Dermis microvascular lymphatic vessel endothelial cell (primary cell): ENCODE measurements at places on chromosomes 4 and X. TPM values are rescaled to one million over a fixed set of nuclear protein-coding genes. Genes with fewer than 3 reads are reported as not detected.
A peak's percentile ranks its signal among the peaks of the same experiment; 100 is the strongest.

- DNase-seq, result peak; percentile 36
Observed at GRCh38 chr4:57043347-57044251, 64.9 kb downstream of the POLR2B start.

- no peak for DNase-seq
Observed at GRCh38 chr4:165992283-165992682, 119.2 kb downstream of the TLL1 start.

GRCh38 chr4:142419712-142420111 lies 426.4 kb downstream of the INPP4B start:
- no peak for DNase-seq

The MAGEA2 gene
- not detected in 2 replicates for total RNA-seq

- no peak for DNase-seq
Observed at GRCh38 chrX:31027351-31027750, 44.5 kb downstream of the FTHL17 start.

DNA sequence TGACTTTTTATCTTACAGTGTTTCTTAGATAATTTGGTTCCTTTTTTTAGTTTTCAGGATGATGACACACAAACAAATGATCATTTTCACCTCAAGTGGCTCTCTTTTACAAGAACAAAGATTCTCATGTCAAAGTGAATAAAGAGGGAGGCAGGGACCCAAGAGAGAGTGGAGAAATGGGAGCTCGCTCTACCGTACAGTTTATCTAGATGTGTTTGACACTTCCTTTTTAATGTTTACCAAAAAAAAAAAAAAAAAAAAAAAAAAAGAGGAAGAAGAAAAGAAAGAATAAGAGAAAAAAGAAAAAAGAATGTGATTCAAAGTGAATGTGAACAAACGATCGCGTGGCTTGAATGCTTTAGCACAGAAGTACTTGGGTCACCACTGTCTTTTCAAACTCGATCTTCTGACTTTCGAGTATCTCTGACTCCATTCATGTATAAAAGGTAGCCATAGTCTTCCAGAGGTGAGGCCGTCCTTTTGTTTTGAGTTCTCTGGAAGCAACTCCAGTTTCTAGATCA lies 75.6 kb upstream of the GRXCR1 start:
- DNase-seq, result no peak

DNA sequence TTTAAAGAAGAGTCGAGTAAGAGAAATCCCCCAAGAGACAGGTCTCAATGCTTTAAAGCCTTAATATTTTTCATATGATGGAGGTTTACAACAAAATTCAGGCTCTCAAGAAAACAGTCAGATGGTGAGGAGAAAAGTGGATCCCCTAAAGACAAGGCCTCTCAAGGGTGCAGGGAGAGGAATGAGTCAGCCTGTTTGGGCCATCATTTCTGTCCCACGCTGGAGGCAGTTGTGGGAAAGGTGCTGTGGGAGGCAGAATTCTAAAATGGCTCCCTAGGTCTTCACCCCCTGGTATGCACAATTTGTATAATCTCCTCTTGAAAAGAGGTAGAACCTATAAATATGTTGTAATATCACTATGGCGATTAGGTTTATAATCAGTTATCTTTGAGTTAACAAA lies 4.6 kb upstream of the TIFA start:
- no peak for DNase-seq

The USP26 gene
- not detected in 2 replicates for total RNA-seq

The RADX gene
- total RNA-seq, result under 0.01 and 0.26 TPM in 2 replicates
